Brain pericyte (primary cell): ENCODE measurements at places on chromosomes 3 and 15.

GRCh38 chr15:52657338-52657737 is 21.9 kb downstream of the ATOSA start:
- DNase-seq = no peak

DNA sequence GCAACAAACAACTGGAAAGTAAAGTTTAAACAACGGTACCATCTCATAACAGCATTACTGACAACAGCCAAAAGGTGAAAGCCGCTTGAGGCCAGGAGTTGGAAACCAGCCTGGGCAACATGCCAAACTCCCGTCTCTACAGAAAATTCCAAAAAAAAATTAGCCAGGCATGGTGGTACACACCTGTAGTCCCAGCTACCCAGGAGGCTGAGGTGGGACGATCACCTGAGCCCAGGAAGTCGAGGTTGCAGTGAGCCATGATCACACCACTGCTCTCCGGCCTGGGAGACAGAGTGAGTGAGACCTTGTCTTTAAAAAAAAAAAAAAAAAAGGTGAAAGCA is 4.4 kb downstream of the TNK2 start:
- DNase-seq = no peak

GRCh38 chr3:16504242-16504641 is 9.3 kb downstream of the RFTN1 start:
- no peak for DNase-seq

GRCh38 chr15:45397116-45397665 is 18.8 kb upstream of the GATM start:
- DNase-seq = no peak

- no peak for DNase-seq
Measured at GRCh38 chr15:39801641-39802309, 19.1 kb upstream of the FSIP1 start.

GRCh38 chr3:125433091-125433534 is 58.0 kb upstream of the ZNF148 start:
- DNase-seq = no peak

DNA sequence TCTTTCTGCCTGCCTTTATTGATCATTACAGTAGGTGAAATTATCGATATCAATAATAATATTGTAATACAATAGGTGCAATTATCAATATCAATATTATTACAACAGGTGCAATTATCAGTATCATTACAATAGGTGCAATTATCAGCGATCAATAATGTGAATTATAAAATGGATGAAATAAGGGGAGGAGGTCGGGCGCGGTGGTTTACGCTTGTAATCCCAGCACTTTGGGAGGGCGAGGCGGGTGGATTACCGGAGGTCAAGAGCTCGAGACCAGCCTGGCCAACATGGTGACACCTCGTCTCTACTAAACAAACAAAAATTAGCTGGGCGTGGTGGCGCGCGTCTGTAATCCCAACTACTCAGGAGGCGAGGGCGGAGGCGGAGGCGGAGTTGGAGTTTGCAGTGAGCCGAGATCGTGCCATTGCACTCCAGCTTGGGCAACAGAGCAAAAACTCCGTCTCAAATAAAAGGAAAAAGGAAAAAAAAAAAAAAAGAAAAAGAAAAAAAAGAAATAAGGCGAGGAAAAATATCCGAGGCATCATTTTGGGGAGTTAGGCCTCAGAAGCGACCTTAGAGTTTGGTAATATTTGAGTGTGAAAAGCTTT is 611 bp upstream of the BNIP2 start:
- no peak for DNase-seq

- DNase-seq = no peak
Measured at GRCh38 chr15:96213045-96213444, 117.5 kb upstream of the NR2F2 start.

DNA sequence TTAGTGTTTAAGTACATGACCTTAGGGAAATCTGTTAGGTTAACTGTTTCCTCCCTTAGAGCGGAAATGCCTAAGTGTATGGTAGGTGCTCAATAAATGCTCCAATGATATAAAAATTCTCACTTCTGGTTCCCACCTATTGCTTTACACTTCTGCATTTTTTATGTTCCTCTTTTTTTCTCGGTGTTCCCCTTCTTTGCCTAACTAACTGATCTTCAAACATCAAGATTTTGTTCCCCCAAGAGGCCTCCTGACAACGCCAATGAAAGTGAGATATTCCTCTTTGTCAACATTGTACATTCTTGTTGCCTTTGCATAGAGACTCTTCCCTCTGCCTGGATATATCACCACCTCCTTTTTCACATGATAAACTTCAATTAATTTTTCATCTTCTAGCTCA is 17.4 kb downstream of the SLC35A5 start:
- DNase-seq = no peak

DNA sequence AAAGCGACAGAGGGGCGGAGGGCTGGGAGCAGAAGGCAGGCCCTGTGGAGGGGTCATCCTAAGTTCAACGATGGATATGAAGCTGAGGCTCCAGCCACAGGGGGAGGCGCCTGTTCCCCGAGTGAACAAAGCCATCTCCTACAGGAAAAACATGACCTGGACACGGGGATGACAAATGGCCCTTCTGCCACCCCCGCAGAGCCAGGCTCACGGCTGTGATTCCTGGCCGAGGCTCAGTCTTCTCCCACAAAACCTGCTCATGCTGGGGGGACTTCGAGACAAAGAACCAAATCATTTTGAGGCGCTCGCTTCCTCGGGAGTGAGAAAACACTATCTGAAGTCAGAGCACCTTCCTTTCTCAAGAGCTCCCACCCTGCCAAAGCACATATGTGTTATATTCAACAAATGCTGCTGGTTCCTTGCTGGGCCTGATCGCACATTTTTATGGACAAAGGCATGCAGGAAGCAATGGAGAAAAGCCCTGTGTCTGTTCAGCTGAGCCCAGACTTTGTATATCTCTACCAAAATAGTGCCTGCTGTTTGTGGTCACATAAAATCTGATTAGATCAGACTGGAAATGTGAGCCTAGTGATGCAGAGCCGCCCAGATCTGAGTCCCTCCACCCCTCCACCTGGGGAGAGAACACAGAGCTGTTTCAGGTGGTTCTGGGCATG is 5.6 kb downstream of the RBP1 start:
- peak; percentile 31 for DNase-seq
